GM04504 (cell line): ENCODE measurements at places on chromosomes 16 and 17.

GRCh38 chr17:74663561-74663960, 40.0 kb upstream of the CD300E start:
- DNase-seq: no peak

DNA sequence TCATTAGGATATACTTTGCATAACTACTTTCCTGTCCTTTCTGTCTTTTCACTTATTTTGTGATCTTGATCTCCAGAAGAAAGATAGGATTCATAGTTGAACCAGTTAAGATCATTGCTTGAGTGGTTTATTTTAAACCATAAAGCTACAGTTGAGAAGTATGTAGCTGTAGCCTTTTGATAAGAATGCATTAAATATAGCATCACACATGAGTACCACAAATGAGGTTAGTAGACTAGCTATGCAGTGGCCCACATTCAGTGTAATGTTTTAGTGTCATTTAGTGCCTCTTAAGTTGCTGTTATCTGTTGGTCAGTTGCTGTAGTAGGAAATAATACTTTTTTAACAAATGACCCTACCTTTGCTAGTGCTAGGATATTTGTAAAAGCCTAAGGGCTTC, 1.3 kb downstream of the NLK start:
- DNase-seq: no peak

DNA sequence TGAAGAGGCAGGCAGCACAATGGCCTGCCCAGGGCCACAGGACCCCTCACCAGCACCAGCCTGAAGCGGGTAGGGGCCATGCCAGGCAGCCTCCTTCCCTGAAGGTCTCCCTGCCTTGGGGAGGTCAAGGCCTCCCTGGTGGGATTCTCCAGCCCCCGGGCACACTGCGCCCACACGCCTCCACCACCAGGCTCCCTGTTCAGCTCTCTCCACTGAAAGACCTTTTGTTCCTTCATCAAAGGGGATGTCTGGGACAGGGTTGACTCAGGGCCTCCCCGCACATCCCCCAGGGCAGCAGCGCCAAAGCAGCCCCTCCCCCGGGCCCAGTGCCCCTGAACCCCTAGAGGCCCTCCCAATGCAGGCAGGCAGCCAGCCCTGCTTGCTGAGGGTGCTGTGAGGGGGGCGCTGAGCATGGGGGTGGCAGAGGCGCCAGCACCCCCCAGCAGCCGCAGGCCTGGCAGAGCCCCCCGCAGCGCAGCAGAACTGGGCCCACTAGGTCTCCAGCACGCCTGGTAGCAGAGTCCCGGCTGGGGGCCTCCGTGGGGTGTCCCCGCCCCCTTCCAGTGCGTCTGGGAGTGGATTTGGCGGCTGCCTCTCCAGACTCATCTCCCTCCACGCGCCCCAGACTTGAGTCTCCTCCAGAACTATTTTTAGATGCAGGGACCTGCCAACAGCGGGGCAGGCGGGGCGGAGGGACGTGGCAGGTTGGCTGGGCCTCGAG, 13.1 kb downstream of the BCAR1 start:
- DNase-seq: peak; percentile 83

- no peak for DNase-seq
Observed at GRCh38 chr16:23584186-23585076, 11.7 kb downstream of the NDUFAB1 start.

DNA sequence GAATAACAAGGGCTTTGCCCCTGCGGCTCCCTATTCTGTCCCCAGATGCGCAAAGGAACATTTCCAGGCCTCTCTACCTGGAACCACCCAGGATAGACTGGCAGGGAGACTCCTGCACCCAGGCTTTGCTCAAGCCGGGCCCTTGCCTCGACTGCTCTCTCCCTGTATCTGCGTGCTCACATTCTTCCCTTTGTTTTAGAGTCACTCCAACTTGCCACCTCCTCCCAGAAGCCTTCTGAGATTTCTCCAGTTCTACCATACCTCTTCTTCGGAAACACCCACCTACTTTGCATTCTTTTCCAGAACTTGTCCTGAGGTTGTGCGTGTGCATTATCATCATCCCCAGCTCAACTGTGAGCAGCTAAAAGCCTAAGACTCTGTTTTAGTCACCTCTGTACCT, 3.0 kb downstream of the CES5A start:
- DNase-seq: no peak

DNA sequence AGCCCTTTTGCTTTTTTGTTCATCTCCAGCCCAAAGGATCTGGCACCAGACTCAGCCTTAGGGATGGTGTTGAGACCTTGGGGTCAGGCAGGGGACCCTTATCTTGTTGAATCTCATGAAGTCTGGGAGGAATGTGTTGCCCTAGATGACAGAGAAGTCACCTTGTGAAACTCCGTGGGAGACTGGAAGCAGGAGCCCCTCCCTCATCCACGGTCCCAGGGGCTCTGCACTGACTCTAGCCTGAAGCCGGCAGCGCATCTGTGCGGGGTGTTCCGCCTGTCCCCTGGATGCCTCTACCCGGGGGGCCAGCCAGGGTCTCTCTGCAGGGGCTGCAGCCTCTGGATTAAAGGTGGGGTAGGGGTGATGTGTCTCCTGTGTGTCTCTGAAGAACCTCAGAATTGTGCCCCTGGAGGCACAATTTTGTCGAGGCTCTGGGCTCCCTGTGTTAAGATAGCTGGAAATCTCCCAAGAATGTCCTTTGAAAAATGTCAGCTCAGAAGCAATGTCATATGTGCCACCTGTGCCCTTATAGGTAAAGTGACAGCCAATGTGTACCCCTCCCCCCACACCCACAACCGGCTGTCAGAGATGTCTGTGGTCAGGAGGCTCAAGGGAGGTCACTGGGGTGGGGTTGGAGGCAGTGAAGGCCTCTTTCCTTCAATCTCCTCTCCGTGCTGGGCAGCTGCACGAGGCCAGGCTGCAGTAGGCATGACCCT, 32.1 kb upstream of the CDC42EP4 start:
- no peak for DNase-seq

GRCh38 chr17:50586421-50587247, 26.1 kb downstream of the CACNA1G start:
- no peak for DNase-seq

- DNase-seq: no peak
Observed at GRCh38 chr16:53948734-53949430, 244.9 kb downstream of the FTO start.

GRCh38 chr17:79019632-79020584, 4.1 kb upstream of the C1QTNF1 start:
- DNase-seq: no peak

DNA sequence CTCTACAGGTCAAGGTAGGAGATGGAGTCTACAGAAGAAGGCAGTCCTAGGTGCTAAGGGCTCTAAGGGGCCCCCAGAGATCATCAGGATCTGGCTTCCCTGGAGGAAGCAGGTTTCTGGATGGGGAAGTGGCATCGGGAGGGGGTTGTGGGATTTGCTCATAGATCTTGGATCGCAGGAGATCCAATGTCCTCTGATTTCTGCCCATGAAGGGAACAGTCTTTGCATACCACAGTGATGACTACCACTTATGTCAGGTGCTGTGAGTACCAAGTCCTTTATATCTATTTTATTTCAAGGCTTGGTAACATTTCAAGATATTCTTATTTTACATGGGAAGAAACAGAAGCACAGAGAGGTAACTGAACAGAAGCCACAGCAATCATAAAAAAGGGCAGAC, 164.0 kb downstream of the RGS9 start:
- DNase-seq: no peak

DNA sequence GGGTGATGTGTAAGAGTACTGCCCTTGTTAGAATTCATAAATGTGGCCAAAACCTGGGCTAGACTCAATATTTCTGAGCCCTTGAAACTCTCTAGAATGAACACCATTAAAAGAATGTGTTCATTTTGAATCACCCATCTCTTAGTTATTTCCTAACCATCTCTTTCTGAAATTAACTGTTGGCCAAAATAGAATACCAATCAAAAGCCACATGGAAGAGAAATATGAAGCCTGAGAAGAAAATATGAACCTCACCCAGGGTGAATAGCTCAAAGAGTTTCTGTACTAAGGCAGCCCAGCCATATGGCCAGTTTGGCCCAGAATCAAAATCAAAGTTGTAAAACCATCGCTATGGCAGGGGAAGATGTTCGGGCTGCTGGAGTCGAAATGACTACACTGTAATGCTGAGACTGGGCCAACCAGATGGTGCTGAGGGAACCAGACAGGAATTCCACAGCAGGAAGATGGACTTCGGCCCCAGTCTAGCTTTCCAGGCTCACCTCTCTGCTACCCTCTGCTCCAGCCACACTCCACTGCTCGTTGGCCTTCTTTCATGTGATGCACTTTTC, 154.3 kb upstream of the ZFHX3 start:
- peak; percentile 99 for DNase-seq

GRCh38 chr17:40181205-40181604, 3.9 kb downstream of the RAPGEFL1 start:
- no peak for DNase-seq

GRCh38 chr17:41334385-41335305, 16.0 kb downstream of the KRT33A start:
- no peak for DNase-seq

DNA sequence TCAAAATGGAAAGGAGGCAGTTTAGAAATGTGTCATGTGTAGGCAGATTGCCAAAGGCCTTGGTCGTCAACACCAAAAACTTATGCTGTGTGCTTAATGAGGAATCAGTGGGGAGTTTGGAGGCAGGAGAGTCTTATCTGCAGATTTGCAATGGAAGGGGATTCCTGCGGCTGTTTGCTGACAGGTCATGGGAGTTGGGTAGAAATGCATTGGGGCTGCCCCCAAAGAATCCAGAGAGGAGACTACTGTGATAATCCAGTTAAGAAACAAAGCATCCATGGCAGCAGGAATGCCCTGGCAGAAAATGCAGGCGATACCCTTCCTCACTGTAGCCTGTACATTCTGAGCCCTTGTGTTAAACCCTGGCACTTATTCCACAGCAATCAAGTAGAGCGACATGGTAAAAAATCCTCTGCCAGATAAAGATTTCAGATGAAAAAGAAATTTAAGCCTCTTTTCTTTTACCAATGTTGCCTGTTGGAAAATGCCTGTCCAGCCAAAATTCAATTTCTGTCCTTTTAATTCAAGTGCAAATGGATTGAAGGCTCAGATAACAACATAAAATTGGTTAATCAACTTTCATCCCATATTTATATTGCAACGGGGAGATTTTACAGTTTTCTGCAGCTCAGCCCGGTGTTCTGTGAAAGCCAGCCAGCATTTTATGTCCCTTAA, 491.0 kb upstream of the CDH5 start:
- DNase-seq: no peak

- no peak for DNase-seq
Observed at GRCh38 chr17:17421346-17422216, 55.2 kb upstream of the MED9 start.

DNA sequence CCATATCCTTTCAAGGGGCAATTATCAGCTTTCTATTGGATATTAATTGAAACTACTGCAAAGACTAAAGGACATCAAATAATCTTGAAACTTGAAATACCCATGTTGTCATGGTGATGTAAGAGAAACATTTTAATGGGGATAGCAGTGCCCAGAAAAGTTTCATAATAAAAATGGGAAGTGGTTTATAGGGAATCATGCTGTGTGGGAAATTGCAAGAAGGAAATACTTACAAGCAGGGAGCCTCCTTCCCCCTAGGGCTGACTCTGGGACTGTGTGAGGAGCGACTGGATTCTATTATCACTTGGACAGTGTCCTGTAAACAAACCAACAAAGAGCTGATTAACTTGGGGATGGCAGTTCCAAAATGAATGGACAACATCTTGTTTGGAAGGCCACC, 1393.1 kb upstream of the GOT2 start:
- peak; percentile 14 for DNase-seq

DNA sequence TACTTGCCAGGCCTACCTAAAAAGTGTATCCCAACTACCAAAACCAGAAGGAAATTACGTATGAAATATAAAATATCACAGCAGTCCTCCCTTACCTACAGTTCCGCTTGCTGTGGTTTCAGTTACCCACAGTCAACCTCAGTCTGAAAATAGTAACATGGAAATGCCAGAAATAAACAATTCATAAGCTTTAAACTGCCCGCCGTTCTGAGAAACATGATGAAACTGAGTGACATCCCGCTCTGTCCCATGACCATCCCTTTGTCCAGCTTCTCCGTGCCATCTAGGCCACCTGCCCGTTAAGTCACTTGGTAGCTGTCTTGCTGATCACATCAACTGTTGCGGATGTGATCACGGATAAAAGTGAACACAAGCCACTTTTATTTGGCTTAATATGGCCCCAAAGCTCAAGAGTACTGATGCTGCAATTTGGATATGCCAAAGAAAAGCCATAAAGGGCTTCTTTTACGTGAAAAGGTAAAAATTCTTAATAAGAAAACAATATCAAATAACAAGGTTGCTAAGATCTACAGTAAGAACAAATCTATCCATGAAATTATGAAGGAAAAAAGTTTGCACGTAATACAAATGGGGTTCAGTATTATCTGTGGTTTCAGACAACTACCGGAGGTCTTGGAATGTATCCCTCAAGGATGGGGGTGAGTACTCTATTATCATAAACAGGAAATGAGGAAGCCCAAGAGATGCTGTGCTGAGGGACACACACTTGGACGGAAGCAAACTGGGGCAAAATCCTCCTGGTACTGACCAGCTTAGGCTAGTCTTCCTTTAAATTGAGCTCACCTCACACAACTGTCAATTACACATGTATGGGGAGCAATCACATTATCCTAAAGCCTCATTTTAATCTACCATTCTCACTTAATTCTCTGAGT, 8.2 kb downstream of the USP22 start:
- no peak for DNase-seq
